ENCODE measurements at places on chromosomes 3 and 15.

DNA sequence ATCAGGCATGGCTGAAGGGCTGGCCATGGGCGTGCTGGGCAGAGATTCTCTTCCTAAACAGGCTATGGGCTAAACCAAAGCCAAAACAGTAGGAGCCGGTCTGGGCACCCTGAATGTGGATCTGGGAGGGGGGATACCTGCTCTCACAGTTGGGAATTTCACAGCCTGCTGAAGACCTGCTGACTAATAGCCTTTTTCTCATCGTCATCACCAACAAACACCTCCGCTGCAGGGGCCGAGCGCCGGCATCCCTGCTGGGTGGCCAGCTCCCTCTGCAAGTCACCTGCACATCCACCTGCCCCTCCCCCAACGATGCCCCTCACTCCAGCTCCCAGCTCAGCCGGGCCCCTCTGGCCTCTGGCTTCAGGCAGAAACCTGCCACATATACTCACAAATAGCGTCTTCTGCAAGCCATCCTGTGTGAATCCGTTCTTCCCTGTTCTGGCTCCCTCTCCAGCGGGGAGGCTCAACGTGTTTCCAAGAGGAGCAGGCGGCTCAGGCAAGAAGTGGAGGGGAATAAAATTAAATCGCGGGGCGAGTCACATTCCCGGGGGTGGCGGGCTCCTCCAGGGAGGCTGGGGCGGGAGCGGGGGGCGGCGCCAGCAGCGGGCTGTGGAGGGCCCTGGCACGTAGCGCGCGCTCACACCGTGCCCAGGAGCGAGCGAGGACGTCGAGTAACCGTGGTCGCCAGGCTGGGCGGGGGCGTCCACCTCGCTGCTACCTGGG lies 466 bp downstream of the IQSEC1 start:
- no peak for DNase-seq

DNA sequence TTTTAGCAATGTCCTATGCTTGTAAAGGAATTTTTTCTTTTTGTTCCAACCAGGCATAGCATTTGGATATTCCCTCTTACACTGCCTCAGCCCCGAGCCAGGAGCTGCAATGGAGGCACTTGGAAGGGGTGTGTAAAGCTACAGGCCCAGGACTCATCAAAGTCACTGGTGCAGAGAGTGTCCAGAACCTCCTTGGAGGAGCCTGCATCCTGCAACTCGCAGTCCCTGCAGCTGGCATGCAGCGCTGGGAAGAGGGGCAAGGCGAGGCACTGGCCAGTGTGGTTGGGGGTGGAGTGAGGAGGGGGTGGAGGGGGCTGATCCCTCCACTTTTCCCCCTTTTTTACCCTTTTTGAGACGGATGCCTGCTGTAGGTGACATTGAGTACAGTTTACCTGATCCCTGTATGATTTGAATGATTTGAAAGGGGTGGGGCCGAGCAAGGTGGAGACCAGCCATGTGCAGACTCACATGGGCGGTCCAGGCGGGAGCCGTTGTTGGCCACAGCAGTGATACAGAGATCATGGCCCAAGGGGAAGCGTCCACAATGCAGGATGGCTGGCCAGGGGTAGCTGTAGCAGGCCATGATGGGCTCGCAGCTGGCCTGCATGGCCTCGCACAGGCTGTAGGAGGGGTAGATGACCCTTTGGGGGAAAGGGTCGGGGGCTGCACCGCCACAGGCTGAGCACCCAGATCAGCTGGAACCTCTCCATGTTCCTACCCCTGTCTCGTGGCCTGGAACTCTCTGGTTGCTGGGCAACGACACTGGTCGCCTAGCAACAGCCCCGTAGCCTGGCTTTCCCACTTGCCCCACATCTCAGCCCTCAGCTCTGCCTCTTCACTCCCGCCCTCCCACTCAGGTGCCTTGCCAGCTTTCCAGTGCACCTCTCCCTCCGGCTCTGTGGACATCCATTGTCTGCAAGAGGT lies 7.9 kb downstream of the P4HTM start:
- DNase-seq = no peak

DNA sequence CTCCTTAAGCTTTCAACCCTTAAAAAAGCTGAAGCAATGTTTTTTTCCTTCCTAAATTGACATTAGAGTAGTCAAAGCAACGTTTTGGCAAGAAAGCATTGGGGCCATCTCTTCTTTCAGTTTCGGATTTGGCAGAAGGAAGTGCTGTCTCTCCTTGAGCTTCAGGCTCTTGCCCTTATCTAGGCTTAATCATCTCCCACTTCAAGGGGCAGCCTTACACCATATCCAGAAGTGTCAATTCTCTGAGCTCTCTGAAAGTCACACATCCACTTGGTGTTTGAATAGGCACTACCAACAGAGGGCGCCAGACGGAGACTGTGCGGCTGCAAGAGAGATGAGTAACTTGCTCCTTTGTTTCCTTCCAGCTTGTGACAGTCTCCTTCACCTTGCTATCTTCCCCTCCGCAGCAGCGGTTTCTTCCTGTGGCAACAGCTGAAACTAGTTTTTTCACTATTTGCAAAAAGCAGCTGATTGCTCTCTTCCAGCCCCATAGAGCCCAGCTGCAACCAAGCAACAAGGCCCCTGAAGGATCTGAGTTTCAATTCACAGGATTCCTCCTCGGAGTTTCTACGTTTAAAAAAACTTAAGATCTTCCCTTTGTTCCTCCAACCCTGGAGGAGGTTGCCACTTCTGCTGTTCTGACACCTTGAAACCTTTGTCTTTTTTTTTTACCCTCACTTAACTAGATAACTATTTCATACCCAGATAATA lies 147.0 kb upstream of the SLCO3A1 start:
- DNase-seq = peak; percentile 76

DNA sequence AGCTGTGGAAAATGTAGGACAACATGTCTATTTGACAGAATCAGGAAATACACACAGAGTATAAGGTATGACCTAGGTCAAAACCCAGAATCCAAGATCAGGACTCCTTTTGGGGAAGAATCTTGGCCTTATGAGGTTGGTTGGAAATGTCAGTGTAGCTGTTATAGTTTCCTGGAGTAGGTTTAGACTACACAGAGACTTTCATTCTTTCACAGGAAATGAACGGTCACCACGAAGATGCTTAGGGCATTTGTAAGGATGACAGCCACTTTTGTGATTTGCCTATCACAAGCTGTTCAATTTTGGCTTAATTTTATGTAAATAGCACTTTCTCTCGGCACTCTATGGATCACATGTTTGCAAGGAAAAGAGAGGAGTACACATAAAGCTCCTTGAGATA lies 18.6 kb upstream of the ZBTB20 start:
- no peak for DNase-seq

DNA sequence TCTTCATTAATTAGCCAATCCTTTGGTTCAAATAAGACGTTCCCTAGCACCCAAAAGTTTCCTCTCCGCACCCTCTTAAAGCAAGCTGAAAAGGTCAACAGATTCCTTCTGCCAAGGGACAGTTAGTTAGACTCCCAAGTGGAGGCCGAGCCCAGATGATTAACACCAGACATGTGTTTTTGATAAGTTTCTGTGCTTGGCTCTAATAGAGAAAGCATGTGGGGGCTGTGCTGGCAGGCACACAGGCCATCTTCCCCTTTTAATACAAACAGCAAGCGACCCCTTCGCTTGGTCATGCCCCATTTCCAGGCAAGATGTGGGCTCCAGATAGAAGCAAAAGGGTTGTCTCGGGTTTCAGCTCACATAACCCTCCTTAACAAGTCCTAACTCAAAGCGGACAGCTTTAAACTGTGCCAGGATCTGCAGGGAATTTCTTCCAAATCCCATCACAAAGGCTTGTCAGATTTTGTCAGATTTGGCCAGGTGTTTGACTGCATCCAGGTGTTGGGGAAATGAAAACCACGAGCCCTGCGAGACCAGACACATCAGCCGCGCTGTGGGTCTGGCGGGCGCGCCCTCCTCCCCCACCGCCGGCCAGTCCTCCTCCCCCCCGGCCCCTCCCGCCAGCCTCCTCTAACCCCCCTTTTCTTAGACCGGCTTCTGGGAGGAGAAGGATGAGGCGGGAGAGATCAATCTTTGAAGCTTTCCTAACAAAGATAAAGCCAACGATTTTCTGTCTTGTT lies 3.3 kb downstream of the HES1 start:
- DNase-seq = no peak

GRCh38 chr3:157051055-157051454 lies 108.9 kb downstream of the CCNL1 start:
- no peak for DNase-seq

- DNase-seq = no peak
Measured at GRCh38 chr15:51341366-51342226, at the start of gene GLDN. GLDN (plus strand) TSS chr15:51341655; CDS start chr15:51341685, 30 bp downstream.

DNA sequence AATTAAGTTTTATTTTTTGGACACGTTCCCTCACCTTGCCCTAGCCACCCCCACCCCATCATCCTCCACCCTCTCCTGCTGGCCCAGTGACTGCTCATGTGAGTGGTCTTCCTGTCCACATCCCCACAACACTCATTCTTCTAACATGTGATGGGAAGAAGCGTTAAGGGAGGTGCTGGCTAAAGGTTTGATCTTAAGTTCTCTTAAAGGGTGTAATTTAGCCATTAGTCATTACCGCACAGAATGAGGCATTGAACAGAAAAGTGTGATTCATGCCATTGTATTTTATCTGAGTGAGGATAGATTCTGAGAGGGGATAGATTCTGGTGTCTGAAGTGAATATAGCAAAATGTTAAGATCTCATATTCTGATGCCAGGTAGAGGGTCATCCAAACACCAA lies 272.9 kb upstream of the TPM1 start:
- no peak for DNase-seq

GRCh38 chr3:4770561-4770960 lies 208.7 kb upstream of the BHLHE40 start:
- DNase-seq = no peak

- no peak for DNase-seq
Measured at GRCh38 chr3:187763850-187764648, 18.8 kb upstream of the BCL6 start.

DNA sequence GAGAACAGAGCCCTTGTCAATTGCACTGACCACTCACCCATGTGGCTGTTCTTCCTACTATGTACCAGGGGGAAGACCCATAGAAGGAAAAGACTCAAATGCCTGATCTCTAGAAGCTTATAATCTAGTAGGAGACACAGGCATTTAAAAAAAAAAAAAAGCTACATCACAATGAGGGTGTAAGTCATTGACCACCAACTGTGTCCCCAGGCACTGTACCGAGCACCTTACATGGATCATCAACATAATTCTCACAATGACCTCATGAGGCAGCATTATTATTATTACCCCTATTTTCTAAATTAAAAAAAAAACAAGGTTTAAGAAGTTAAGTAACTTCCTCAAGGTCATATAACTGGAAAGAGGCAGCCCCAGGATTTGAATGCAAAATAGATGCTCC lies 247.4 kb downstream of the SHOX2 start:
- no peak for DNase-seq

GRCh38 chr3:27596921-27597320 lies 112.7 kb upstream of the SLC4A7 start:
- DNase-seq = no peak

GRCh38 chr15:96340598-96341512 lies 10.4 kb downstream of the NR2F2 start:
- no peak for DNase-seq

DNA sequence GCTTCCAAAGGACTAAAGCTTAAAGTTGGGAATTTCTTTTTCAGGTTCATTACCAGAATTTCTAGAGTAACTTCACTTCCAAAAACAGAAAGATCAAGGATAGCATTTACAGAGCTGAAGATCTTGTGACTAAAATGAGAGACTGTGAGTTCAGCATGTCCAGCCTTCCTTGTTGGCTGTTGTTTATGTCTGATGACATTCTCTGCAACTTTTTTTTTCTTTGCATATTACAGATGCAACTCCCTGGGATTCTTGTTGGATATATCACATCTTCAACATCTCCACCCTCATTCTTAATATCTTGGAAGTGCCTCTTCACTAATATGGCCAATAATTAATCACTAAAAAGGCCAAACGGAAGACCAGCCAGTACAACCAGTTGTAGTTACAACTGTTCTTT lies 86.2 kb upstream of the FRMD4B start:
- no peak for DNase-seq

- no peak for DNase-seq
Measured at GRCh38 chr15:84949845-84950569, 31.6 kb upstream of the PDE8A start.

- DNase-seq = no peak
Measured at GRCh38 chr3:127833281-127834032, 11.1 kb upstream of the MGLL start.

DNA sequence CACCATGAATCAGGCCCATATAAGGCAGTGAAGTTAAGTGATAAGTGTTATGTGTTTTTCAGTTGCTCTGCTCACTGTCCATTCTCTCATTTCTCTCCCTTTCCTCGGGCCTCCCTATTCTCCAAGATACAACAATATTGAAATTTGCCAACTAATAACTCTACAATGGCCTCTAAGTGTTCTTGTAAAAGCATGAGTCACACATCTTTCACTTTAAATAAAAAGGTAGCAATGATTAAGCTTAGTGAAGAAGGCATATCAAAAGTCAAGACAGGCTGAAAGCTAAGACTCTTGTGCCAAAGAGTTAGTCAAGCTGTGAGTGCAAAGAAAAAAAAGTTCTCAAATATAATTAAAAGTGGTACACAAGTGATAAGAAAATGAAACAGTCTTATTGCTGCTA lies 675.4 kb downstream of the OTOL1 start:
- DNase-seq = no peak

DNA sequence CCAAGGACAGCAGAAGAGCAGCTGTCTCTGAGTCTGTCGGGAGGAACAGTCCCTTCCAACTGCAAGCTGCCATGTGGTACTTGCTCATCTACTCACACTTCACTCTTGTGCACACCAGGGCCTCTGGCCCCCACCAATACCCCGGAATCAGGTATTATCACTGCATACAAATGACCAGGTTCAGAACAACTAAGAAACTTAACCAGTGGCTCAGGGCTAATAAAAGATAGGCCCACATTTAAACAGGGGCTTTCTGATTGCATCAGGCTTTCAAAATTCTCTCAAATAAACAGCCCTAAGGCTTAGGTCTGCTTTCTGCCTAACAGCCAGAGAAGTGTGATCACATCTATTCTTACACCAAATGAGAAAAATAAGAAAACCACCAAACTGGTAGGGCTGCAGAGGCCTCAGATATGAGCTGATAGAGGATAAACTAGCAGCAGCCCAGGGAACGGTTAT lies 20.7 kb downstream of the CCDC12 start:
- no peak for DNase-seq

- DNase-seq = no peak
Measured at GRCh38 chr3:127835993-127836882, 13.9 kb upstream of the MGLL start.

DNA sequence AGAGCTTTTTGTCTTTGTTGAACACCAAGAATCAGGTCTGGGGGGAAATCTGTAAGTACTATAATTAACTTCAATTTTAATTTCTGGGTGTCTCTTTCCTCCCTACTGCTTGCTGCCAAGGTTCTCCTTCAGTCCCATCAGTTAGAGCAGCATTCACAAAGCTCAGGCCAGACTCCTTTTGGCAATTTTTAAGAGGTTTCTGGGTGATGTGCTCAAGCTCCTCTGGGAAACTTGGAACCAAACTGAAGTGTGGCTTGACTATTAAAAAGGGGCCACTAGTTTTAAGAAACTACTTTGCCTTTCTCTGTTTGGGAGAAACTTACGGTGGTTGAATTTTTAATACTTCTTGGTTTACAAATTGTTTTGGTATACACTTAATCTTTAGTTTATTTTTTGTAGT lies 227.7 kb upstream of the SOX2 start:
- DNase-seq = no peak

All from stimulated activated CD8-positive, alpha-beta memory T cell treated with anti-CD3 and anti-CD28 coated beads, Interleukin-7, amount 100 ng/mL, for 1 hour (primary cell).